ENCODE measurements at places on chromosomes 5 and 9.

DNA sequence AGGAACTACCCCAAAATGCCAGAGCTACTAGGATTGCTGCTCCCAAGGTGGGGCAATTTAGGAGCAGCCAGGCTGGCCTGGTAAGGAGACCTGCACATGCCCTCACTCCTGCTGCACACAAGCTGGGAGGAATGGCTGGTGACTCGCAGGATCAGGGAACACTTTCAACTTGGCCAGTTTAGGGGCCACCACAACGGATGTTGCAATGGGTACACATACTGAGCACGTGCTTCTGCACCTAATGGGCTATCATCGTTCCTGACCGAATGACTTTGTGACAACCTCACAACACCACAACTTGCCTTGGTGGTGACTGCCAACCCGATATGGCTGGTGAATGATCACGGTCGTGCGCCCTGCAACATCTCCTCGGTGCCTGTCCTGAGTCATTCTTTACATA is 172.0 kb downstream of the ROR2 start:
- no peak overlapping the region for H3K4me3 ChIP-seq
- no peak overlapping the region for H3K27ac ChIP-seq
- DNase-seq, result no peak
- no peaks in the 10 kb centered on the region for H3K4me1 ChIP-seq
- H3K27me3 ChIP-seq, result no peaks in the 10 kb centered on the region

DNA sequence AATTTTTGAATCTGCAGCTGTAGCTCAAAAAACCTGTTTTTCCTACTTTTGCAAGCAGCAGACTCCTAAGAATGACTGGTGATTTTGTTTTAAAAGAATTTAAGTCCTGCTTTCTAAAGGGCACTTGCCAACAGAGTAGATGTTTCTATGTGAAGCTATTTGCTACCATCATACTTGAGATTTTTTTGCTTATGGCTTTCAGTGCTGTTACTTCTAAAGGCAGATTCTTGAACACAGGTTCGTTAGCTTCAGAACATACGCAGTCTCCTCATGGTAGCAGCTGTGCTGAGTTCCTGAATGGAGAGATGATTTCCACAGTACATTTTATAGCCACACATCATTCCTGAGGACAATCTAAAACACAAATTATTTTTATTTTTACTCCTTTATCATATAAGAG is 24.4 kb upstream of the ELL2 start:
- DNase-seq, result no peak
- no peaks in the 10 kb centered on the region for H3K27me3 ChIP-seq
- no peaks in the 10 kb centered on the region for H3K36me3 ChIP-seq

DNA sequence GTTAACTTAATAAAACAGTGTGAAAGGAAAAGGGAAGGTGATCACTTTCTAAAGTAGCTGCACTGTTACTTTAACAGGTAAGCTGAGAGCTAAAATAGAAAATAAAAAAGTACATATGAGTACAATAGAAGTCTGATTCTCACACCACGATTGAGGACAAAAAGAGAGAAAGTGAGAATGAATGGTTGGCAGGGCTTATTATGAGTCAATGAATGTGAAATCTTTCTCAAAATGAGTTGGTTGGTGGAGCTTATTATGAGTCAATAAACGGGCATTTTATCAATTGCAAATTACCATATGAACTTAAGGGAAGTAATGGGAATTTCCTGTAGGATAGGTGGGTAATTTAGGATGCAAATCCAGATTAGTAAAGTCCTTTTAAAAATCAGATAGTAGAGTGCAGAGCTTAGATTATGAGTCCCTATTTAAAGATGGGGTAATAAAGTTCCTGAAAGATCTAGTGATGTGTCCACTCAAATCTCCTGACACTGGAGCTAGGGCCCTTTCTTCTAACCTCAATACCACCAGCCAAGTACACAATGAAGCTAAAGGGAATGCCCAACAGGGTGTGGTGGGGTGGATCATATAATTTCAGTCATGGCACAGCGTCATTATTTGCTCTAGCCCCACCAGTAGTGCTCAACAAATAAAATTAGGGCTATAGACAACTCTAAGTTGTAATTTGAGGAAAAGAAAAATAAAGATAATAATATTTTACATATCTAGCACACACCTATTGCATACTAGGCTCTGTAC is 21.1 kb upstream of the TLR4 start:
- peaks cover 14% of the 10 kb centered on the region for H3K4me1 ChIP-seq
- DNase-seq, result no peak
- H3K36me3 ChIP-seq, result no peaks in the 10 kb centered on the region
- H3K27me3 ChIP-seq, result no peaks in the 10 kb centered on the region

DNA sequence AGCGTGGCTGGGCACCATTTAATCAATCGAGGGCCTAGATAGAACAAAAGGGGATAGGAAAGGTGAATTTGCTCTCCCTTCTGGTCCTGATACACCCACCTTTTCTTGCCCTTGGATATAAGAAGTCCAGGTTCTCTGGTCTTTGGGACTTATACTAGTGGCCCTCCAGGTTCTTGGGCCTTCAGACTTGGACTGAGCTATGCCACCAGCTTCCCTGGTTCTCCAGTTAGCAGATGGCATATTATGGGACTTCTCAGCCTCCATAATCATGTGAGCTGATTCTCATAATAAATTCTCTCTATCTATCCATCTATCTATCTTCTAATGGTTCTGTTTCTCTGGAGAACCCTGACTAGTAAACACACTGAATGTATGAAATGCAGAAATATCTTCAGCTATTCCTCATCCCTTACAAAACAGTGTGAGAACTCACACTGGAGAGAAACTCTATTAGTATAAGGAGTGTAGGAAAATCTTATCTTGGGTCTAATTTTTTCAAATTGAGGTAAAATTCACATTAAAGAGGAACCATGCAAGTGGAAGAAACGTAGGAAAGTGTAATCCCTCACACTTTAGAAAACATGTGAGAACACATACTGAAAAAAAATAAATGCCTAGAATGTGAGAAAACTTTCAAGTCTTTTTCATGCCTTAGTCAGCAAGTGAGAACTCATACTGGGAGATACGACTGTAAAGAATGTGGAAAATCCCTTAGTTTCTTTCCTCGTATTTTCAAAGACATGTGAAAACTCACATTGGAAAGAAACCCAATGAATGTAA is 15.5 kb downstream of the PCDHB15 start:
- H3K27me3 ChIP-seq, result no peaks in the 10 kb centered on the region
- H3K27ac ChIP-seq, result no peak overlapping the region
- H3K36me3 ChIP-seq, result peaks cover 8% of the 10 kb centered on the region

- H3K4me1 ChIP-seq, result peaks cover 18% of the 10 kb centered on the region
- no peak for DNase-seq
- no peaks in the 10 kb centered on the region for H3K27me3 ChIP-seq
Observed at GRCh38 chr5:124342584-124342983, 403.9 kb downstream of the ZNF608 start.

DNA sequence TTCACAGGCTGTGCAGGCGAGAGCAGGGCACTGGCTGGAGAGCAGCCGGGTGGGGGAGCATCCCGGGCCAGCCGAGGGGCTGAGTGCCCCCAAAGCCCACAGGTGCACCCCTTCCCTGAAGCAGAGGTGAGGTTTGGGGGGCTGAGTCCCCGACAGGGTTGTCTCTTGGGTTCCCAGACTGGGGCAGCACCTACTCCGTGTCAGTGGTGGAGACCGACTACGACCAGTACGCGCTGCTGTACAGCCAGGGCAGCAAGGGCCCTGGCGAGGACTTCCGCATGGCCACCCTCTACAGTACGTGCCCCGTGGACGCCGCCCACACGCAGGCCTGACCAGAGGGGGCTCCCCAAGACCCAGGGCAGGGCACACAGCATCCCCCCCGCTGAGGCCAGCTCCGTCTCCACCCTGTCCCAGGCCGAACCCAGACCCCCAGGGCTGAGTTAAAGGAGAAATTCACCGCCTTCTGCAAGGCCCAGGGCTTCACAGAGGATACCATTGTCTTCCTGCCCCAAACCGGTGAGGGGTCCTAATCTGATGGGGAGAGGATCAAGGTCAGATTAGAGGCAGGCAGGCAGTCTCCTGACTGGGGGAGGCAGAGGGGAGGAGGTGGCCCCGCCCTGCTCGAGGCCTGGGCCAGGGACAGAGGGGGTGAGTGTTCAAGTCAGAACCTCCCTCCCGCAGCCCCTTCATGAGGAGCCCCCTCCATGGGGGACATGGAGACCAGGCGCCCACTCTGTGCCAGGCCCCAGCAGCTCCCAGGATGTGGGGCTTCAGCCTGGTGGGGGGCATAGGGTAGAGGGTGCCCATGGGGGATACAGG is 2.7 kb downstream of the PTGDS start:
- H3K36me3 ChIP-seq, result no peaks in the 10 kb centered on the region
- no peak for DNase-seq
- no peak overlapping the region for H3K27ac ChIP-seq
- peaks cover 3% of the 10 kb centered on the region for H3K27me3 ChIP-seq

DNA sequence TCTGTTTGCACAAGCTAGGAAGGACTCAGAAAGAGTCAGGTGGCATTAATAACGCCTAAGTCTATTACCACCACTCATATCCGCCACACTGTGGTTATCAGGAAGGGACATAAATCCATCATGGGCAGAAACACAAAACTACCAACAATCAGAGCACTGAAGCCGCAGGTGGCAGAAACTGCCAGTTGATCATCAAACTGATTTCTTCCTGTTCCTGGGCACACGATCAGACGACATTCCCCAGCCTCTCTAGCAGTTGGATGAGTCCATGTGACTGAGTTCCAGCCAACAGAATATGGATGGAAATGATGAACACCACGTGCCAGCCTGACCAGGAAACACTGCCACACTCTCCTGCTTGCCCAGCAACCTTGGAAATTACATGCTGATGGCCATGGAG is 181.7 kb downstream of the ELAVL2 start:
- no peak for DNase-seq
- H3K4me3 ChIP-seq, result no peak overlapping the region
- no peaks in the 10 kb centered on the region for H3K36me3 ChIP-seq
- no peaks in the 10 kb centered on the region for H3K4me1 ChIP-seq
- H3K27me3 ChIP-seq, result no peaks in the 10 kb centered on the region

GRCh38 chr5:109703166-109703565 is 13.4 kb downstream of the MAN2A1 start:
- no peak overlapping the region for H3K4me3 ChIP-seq
- no peaks in the 10 kb centered on the region for H3K27me3 ChIP-seq
- no peak overlapping the region for H3K27ac ChIP-seq
- peaks cover 31% of the 10 kb centered on the region for H3K4me1 ChIP-seq
- H3K36me3 ChIP-seq, result no peaks in the 10 kb centered on the region

GRCh38 chr9:73494894-73495293 is 343.2 kb downstream of the ANXA1 start:
- no peak for DNase-seq
- no peaks in the 10 kb centered on the region for H3K36me3 ChIP-seq
- H3K4me3 ChIP-seq, result no peak overlapping the region

DNA sequence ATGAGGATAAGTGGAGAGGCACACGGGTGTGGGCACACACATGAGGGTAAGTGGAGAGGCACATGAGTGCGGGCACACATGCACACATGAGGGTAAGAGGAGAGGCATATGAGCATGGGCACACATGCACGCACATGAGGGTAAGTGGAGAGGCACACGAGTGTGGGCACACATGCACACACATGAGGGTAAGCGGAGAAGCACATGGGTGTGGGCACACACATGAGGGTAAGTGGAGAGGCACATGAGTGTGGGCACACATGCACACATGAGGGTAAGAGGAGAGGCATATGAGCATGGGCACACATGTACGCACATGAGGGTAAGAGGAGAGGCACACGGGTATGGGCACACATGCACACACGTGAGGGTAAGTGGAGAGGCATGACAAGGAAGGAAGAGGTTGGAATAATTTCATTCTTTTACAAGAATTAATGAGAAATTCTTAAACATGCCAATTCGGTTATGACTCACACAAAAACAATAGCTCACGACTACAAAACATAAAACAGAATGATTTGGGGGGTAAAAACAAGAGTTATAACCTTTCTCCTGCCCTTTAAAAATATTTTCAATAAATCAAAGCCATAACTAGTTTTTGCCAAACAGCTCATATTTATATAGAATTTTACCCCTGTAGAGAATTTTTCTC is 67.5 kb downstream of the APBA1 start:
- no peaks in the 10 kb centered on the region for H3K27me3 ChIP-seq
- no peak overlapping the region for H3K4me3 ChIP-seq
- H3K4me1 ChIP-seq, result peaks cover 8% of the 10 kb centered on the region
- no peak overlapping the region for H3K27ac ChIP-seq
- DNase-seq, result no peak

GRCh38 chr5:62689599-62690368 is 111.2 kb downstream of the LRRC70 start:
- no peak overlapping the region for H3K27ac ChIP-seq
- H3K4me1 ChIP-seq, result no peaks in the 10 kb centered on the region
- no peak for DNase-seq
- no peaks in the 10 kb centered on the region for H3K36me3 ChIP-seq
- peak overlapping the region; percentile 34 for H3K4me3 ChIP-seq
- H3K27me3 ChIP-seq, result no peaks in the 10 kb centered on the region

Data from thoracic aorta (tissue), 2 donors.